ENCODE measurements at places on chromosomes 1 and 21.
A peak's percentile ranks its signal among the peaks of the same experiment; 100 is the strongest.

GRCh38 chr1:66000033-66000637 is 207.4 kb downstream of the PDE4B start:
- DNase-seq, result no peak

DNA sequence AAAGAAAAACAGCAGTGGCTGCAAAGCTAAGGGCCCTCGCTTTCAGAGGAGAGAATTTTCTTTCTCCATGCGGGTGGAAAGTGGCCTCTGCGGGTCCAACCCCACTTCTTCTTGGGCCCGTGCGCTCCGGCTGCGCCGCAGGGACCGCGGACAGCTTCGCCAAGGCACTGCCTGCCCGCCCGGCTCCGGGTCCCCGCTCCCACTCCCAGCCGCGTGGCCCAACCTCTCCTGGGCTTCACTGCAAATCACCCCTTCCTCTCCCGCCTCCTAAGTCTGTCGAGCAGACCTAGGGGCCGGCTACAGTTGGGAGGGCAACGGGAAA is 1.0 kb upstream of the RUNX3 start:
- no peak for DNase-seq

- no peak for DNase-seq
Measured at GRCh38 chr1:99598738-99599411, 47.0 kb upstream of the PALMD start.

GRCh38 chr1:15062479-15063099 is 91.0 kb upstream of the TMEM51 start:
- DNase-seq, result no peak

DNA sequence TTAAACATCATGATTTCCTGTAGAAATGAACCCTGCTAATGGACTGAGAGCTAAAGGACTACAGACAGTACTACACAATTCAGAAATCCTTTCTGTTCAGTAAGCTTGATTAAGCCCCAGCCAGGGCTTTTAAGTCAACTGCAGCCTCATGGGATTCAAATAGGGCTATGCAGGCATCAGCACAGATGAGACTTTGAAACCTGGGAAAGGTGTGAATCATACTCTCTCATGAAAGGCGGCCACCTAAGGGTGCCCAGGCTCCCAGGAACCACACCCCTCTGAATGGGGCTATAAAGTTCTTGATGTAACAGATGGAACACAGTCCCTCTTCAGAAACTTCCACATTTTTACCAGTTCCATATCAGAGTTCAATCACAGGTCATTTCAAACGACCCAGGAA is 7.6 kb downstream of the SIPA1L2 start:
- DNase-seq, result no peak

DNA sequence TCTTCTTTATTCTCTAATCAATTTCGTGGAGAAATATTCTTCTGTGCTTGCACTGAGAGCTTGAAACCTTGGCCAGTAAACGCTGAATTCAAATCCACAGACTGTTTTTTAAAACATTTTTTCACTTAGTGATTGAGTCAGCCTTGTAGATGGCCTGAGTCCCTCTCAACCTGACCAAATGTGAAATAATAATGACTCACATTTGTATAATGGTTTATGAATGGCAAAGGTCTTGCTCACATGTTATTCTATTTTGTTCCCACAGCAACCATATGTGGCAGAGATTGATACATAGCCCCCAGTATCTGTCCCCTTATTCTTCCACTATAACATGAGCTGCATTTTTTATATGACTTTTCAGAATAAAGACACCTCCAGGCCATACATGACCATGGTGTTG is 47.8 kb upstream of the CCDC190 start:
- no peak for DNase-seq

- DNase-seq, result no peak
Measured at GRCh38 chr1:219040291-219040690, 133.4 kb upstream of the LYPLAL1 start.

DNA sequence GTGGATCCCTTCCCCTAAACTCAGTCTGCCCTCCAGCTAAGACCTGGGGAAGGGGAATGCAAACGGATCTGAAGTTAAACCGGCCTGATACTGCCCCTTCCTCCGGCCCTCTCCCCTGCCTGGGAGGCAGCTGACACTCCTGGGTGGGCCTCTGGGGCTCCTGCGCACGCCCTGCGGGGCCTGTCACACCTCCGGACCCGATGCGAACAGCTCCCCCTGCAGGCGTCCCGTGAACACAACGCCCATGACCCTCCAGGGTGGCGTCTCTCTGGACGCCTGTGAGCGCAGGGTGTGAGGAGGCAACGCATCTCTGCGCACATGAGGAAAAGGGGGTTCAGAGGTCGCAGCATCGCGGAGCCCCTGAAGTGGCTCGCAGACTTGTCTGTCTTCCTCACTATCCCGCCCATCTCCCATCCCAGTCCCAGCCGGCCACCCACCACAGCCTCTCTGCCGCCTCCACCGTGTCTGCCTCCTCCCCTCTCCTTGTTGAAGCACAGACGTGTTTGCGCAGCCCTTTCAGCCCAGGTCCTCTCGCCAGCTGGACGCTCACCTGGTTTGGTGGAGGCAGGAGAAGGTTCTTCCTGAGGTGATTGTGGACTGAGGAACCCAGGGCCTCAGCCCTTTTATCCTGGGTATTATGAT is 421 bp upstream of the LCE3A start:
- DNase-seq, result peak; percentile 44

- no peak for DNase-seq
Measured at GRCh38 chr1:59751801-59752200, 62.9 kb upstream of the HOOK1 start.

- no peak for DNase-seq
Measured at GRCh38 chr21:42539931-42540343, 26.3 kb downstream of the SLC37A1 start.

DNA sequence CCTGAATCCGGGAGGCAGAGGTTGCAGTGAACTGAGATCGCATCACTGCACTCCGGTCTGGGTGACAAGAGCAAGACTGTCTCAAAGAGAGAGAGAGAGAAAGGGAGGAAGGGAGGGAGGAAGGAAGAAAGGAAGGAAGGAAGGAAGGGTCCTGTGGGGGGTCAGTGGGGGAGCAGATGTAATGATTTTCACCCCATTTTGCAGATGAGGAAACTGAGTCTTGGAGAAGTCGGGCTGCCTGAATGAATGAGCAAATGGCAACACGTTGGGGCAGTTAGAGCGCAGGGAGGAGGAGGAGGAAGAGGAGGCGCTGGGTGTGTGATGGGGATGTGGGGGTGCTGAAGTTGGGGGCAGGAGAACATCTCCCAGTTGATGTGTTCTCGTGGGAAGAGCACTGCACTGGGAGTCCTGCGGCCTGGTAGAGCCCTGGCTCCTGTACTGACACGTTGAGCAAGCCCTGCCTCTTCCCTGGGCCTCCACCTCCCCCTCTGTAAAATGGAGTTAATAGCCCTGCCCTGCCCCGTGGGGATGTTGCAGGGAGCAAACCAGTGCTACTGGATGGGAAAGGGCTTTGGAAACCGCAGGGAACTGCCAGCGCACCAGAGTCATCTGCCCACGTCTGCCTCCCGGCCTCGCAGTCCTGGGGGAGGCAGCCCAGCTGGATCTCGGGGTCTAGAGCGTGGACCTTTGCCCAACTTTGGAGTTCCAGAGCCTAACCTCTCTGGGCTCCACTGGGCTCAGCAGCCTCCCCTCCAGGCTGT is 103.2 kb upstream of the CASZ1 start:
- no peak for DNase-seq

DNA sequence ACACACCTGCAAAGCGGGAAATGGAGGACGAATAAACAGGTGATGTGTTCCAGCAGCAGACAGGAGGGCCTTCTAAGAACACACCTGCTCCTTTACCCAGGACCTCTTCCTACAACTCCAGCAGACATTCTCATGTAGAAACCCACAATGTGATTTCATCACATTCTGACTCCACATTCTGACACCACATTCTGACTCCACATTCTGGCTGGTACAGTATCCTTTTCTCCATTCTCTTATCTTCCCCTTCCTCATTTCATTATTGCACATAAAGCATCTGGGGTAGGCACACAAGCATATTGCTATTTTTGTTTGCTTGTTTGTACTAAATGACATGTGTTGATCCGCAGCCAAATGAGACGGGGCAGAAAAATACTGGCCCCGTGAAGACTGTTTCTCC is 3.6 kb upstream of the ZNF124 start:
- DNase-seq, result no peak

DNA sequence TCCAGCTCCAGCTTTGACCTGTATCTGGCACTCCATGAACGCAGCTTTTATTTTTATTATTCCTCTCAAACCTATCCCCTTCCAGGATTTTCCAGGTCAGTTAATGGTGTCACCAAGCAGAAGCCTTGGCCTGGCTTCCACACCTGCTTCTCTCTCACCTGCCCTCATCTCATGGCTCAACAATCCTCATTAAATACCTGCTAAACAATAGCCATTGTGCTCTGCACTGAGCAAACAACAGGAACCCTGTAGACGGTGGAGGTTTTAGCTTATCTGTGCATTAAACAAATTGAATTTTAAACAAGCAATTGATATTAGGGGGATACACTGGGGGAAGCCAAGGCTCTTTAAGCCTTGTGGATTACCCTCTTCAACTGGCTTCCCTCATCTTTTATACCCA is 15.3 kb downstream of the PYCR2 start:
- no peak for DNase-seq

GRCh38 chr1:153533689-153534201 is 2.0 kb downstream of the S100A6 start:
- DNase-seq, result peak; percentile 45

DNA sequence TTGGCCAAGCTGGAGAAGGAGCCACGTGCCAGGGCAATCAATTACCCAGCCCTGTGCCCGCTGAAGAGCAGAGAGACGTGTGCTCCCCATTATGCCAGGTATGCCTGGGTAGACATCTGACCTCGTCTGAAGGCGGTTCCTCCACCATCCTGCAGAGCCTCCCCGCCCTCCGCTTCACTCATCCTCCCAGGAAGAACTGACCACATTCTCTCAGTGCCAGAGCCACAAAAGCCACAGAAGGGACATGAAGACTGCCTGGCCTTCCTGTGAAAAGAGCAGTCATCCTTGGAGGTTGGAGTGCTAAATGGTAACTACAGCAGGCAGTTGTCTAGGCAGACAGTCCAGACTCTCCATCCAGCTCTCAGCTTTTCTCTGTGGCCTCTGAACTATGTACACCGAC is 12.0 kb downstream of the SYT2 start:
- no peak for DNase-seq

GRCh38 chr1:207876131-207876530 is 34.8 kb downstream of the CD34 start:
- DNase-seq, result no peak

- DNase-seq, result peak; percentile 58
Measured at GRCh38 chr1:151443846-151444782, 15.2 kb downstream of the POGZ start.

DNA sequence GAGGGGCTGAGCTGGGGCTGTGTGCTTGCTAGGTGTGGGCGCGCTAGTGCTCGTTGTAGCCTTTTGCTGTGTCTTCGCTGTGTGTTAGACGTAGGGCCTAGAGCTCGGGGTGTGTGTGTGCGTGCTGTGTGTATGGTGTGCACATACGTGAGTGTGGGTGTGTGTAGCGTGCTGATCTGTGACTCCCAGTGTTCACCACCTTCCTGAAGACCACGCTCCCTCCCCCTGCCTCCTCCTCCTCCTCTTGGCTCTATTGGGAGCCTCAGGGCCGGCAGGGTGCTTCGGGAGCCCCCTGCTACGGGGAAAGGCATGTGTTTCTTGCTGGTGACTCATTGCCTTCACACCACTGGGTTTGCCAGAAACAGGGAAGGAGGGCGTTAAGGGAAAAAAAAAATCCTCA is 9.4 kb upstream of the KCNC4 start:
- no peak for DNase-seq

DNA sequence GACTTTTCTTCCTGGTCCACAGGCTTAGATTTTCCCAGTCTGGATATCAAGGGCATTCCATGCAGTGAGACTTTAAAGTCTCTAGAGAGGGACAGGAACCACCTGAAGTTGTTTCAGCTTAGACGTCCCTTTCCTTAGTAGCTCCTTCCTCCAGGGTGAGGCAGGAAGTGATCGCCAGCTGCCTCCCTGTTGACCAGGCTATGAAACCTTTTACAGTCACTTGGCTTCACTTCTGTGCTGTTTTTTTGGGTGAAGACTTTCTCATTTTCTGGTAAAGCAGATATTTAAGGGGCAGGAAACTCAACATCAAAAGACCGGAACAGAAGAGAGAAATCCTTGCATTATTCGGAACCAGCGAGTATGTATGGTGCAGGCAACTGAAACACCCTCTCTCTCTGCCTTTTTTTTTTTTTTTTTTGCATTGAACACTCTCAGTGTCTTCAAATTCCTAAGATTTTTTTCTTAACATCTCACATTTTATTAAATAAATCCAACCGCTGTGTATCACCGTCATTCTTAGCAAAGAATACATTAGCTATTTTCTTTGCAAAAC is 234.6 kb upstream of the IRF2BP2 start:
- peak; percentile 30 for DNase-seq

- no peak for DNase-seq
Measured at GRCh38 chr1:215718575-215719287, 151.6 kb downstream of the KCTD3 start.

GRCh38 chr21:37459575-37459974 is 93.0 kb downstream of the DYRK1A start:
- DNase-seq, result no peak

DNA sequence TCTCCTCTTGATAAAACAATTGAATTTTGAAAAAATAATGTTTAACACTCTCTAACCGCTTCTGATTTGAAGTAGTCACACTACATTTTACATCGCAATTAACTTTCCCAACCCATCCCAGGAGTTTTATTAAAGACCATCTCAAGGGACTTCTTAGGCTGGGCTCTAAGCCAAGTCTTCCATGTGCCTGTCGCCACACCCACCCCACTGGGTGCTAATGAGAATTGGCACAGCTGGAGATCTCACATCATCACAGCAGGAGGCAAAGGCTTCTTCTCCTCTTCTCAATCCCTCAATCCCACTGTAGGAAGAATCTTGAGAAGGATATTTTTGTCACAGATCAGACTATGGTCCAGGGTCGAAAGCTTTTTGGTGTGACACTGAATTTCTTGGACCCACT is 328.9 kb downstream of the NUF2 start:
- DNase-seq, result no peak

- no peak for DNase-seq
Measured at GRCh38 chr21:25895565-25896205, 160.9 kb downstream of the GABPA start.

DNA sequence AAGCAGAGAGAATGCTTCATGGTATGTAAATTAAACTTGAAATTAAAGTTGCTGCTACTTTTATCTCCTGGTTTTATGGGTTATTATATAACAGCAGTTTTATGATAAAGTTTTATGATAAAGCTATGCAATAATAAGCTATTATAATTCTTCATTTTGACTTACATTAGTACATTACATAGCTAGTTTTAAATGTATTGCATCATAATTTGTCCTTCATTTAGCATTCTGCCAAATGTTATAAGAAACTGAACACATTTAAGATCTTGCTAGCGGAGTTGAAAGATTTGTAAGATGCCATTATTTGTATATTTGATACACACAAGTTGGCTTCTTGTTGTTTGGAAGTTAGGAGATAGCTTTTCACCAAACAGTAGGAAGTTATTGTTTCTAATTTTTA is 101.6 kb downstream of the LRRC40 start:
- DNase-seq, result no peak

DNA sequence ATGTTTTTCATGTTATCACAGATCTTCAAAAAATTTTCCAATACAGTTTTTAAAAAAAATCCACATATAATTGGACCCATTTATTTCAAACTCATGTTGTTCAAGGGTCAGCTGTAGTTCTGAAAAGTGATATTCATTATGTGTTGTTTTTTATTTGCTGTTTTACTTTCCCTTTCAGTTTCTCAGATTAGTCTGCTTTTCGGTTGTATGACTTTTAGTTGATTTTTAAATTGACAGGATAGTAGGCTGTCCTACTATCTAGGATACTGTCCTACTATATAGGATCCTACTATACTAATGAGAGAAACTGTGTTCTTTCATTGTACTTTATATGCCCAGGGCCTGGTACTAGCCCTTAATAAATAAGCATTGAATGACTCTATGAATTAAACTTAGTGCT is 33.6 kb upstream of the GPR52 start:
- DNase-seq, result no peak

Measured in activated CD4-positive, alpha-beta T cell treated with anti-CD3 and anti-CD28 coated beads, Interleukin-2, amount 50 U/mL, for 48 hours (primary cell).